ENCODE measurements at places on chromosomes 16 and 17.

- no peak for DNase-seq
Measured at GRCh38 chr16:47158992-47159391, 15.2 kb upstream of the NETO2 start.

DNA sequence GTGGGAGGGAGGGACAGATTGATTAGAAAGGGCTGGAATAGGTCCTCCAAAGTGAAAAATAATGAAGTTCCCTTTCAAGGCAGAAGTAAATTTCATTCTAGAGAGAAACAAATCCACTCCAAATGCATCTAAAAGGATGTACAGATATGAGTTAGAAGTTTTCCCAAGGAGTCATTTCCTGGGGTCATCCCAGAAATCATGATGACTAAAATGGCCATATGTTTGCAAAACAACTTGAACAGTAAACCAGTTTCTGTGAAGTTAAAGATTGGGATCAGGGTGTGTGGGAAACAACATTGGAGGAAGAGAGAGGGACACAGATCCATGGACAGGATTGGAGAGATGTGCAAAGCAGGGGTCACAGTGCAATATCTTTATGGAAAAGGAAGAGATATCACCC, 32.5 kb upstream of the ARHGAP44 start:
- DNase-seq: no peak

- no peak for DNase-seq
Measured at GRCh38 chr16:73048292-73049080, 558 bp upstream of the ZFHX3 start.

- DNase-seq: peak; percentile 98
Measured at GRCh38 chr16:14097182-14097959, 26.3 kb downstream of the MRTFB start.

DNA sequence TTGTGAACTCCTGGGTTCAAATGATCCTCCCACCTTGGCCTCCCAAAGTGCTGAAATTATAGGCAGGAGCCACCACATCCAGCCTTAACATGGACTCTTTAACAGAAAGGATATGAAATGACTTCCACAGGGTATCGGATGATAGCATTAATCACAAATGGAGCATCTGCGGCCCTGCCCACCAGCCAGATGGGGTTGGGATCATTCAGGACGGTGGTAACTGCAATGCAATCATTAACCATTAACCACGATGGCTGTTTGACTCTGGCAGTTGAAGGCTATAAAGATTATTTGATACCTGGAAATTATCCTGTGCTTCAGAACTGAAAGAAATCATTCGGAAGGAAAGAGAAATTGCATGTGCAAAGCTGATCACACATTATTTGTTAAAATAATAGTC, 5.3 kb upstream of the CHST5 start:
- DNase-seq: no peak

DNA sequence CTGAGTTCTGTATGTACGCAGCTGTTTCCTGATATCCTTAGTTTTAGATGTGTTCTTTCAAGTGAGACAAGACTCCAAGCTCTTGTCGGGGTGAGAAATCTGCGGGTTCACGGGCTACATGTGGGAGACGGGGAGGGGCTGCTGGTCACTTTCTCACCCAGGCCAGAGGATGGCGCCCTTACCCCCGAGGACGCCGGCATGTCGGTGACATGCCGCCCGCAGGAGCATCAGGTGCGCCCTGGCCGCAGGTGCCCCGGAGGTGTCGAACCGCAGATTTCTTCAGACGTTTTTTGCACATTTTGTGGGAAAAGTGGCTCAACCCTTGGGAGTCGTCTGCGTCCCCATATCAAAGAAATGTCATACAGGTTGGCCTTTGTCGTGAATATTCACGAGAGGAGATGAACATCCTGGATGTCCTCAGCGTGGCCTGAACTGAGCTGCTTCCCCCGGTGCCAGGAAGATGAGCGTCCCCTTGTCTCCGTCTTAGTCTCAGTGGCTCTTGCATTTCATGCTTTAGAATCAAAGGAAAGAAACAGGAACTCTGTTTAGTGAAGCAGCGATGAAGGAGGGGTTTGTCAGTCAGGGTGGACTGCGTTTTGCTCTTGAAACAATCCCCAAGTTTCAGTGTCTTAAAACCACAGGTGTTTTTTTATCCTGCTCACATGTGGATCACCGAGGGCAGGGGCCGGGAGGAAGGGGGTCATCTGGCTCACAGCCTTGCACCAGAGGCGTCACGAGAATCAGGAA, 75.4 kb upstream of the ZNF750 start:
- DNase-seq: no peak

DNA sequence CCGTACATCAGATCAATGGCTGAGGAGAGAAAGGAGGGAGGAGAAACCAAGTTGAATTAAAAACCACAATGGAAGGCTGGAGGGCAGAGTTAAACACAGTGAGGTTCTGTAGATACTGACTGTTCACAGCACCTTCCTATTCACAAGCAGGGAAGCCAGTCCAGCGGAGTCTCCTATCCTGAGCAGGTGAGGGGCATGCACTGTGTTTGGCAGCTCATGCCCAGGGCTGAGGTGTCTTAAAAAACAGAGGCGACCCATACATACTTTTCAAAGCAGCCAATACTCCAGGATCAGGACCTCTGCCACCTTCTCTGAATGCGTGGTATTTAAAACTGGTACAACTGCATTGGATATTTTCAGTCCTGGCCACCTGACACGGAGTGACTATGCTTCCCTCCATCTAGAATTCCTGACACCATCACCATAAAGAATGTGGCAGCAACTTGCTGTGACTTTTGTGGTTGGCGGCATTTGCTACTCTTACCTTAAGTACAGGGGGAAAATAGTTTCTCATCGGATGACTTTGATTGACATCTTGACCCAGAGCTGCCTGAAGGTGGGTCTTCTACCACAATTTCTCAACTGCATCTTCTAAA, 21.5 kb downstream of the USP22 start:
- DNase-seq: no peak

DNA sequence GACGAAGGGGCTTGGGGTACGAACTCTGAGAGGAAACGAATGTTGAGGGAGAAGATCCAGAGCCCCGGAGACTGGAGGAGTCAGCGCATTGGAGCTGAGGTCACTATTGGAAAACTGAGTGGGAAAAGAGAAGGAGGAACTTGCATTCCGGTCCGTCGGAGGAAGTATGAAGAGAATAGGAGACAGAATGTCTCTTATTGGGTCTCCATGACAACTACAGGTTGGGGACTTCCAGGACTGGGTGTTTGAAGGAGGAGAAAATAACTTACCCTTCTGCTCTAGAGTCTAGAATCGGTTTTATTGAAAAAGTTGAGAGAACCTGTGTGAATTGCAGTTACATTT, 537 bp downstream of the GOSR1 start:
- no peak for DNase-seq

DNA sequence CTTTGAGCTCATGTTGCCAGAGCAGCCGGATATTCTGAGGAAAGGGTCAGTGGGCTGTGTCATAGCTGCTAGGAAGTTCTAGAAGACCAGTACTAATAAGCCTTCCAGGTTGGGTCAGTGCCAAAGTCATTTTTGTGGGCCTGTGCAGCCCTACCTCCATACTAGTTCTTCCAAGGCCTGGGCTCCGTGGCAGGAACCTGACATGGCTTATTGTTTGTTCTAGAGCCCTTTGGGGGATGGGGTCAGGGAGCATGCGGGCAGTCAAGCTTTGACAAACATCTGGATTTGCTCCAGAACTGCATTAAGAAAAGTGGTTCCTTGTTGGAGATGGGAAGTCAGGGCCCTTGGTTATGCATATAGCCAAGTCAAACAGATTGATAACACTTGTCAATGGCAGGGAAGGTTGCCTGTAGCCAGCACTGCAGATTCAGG, 7.6 kb downstream of the ALKBH5 start:
- DNase-seq: no peak

DNA sequence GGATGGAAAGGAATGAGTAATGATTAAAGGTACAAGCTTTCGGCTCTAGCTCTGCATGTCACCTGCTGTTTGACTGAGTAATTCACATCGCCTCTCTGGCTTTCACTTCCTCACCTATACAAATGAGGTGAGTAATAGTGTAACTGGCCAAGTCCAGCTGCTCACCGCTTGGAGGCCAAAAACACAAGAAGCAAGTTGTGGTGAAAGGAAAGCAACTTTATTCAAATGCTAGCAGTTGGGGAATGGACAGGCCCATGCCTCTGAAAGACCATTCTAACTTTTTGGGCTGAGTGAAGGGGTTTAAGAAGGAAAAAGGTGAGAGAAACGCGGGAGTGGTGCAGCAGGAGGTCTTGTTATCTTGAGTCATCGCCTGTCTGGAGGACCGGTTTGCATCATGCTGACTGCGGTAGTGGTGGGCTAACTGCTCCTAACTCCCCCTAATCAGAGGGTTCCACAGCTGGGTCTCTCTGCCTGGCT, 45.7 kb upstream of the CSNK2A2 start:
- no peak for DNase-seq

GRCh38 chr17:66398059-66398458, 95.6 kb downstream of the PRKCA start:
- DNase-seq: no peak

DNA sequence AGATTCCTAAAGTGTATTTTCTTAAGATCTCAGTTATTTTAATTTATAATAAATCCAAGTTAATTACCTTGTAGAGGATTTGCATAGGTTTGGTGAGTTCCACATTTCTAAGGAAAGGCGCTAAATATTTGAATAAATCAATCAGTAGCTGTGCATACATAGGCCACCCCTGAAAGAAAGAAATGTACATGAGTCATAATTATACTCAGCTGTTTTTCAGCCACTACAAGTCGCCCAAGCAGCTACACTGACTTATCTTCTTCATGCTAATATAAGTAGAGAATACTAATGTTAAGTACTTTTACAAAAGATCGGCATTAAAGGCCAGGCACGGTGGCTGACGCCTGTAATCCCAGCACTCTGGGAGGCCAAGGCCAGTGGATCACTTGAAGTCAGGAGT, 14.9 kb downstream of the SETD6 start:
- DNase-seq: no peak

GRCh38 chr17:79050551-79050950, 24.1 kb upstream of the ENGASE start:
- DNase-seq: no peak

GRCh38 chr17:67035131-67036083, 8.9 kb upstream of the CACNG1 start:
- no peak for DNase-seq

- no peak for DNase-seq
Measured at GRCh38 chr17:71725811-71726210, 395.0 kb upstream of the SOX9 start.

- no peak for DNase-seq
Measured at GRCh38 chr17:28112181-28112580, 69.7 kb downstream of the NLK start.

DNA sequence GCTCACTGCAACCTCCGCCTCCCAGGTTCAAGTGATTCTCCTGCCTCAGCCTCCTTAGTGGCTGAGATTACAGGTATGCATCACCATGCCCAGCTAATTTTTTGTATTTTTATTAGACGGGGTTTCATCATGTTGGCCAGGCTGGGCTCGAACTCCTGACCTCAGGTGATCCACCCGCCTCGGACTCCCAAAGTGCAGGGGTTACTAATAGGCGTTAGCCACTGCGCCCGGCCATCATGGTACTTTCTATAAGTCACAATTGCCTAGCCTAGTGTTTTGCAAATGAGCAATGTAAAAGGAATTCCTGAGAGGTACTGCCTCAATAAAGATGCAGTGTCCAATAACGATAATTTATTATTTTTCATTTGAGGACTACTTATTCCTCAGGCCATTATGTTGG, 13.9 kb upstream of the PSMC3IP start:
- DNase-seq: no peak

DNA sequence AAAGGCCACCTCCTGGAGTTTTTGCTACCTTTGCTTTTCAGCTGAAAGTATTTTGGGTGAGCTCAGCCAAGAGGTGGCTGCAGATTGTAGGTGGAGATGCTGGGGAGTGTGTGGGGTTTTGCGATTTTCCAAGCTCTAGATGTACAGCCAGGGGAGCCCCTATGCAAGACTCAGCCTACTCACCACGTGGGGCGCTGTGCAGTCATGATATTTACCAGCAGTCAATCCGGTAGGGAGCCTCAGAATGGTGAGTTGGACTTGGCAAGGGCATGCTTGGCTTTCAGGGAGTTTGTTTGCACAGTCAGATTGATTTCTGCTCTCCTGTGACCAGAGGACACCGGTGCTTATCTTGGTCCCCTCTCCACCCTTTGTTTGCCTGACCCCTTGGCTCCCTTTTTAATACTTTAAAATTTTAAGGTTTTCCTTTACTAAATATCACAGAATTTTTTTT, 175.3 kb downstream of the UTP18 start:
- peak; percentile 85 for DNase-seq

GRCh38 chr16:79042886-79043285, 557.7 kb downstream of the MAF start:
- DNase-seq: no peak

- no peak for DNase-seq
Measured at GRCh38 chr17:67244431-67245072, 444 bp downstream of the HELZ start.

DNA sequence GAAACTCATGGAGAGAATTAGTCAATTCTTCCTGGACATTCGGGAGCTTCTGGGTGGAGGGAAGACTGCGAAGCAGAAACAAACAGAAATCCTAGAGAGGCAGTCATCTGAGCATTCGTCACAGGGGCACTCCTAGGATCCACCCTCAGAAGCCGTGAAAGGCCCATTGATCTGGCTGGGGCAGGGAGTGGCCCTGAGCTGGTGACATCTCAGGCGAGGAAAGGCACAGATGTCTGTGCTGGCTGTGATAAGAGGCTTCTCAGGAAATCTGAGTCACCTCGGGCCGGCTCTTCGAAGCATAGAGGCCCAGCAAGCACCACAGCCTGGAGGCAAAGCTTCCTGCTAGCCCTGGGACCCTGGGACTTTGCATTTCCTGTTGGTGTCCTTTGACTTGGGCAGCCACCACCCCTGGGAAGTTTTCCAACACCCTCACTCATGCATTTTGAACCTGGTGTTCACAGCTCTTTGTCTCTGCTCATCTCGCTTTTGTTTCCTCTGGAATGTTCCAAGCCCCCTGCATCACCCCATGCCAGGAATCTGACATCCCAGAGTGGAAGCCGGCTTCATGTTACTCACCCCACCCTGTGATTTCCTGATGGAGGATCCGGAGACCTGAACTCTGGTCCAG, 23.3 kb upstream of the CDRT4 start:
- DNase-seq: no peak

DNA sequence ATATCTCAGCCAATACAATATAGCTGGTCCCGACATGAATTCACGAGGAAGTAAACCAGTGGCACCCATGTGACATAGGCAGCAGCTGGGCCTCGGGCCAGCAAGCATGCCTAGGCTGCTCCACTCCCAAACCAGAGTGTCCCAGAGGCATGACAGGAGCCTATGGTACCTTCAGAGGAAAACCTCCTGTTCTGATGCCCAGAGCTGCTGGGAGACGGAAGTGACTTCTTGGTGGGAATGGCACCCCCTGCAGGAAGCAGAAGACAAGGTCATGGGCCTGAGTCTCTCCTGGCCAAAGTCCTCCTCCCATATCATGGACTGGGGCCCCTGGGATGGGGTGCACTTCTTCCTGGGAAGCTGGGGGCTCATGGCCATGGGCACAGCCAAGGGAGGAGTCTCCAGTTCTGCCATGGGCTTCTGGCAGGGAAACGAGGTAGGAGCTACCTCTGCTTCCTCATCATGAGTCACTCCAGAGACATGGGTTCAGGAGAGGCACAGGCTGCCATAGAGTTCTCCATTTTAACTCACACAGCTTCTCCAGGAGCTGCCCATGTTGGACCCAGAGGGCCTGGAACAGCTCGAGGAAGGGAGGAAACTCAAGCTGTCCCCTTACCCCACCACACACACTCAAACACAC, 13.4 kb downstream of the FBF1 start:
- no peak for DNase-seq

Data from NCI-H748 treated with DMSO at 0.1 percent for 48 hours (cell line).